ENCODE measurements at places on chromosomes 4 and X.

GRCh38 chr4:182400081-182400480, 156.9 kb downstream of the TENM3 start:
- DNase-seq: no peak

GRCh38 chrX:1874416-1874815, 259.6 kb downstream of the ASMT start:
- DNase-seq: no peak

GRCh38 chr4:143389579-143390195, 53.0 kb downstream of the GAB1 start:
- no peak for DNase-seq

- no peak for DNase-seq
Measured at GRCh38 chr4:128582427-128582870, 227.1 kb upstream of the JADE1 start.

GRCh38 chr4:158811216-158811540, 42.4 kb downstream of the FNIP2 start:
- no peak for DNase-seq

DNA sequence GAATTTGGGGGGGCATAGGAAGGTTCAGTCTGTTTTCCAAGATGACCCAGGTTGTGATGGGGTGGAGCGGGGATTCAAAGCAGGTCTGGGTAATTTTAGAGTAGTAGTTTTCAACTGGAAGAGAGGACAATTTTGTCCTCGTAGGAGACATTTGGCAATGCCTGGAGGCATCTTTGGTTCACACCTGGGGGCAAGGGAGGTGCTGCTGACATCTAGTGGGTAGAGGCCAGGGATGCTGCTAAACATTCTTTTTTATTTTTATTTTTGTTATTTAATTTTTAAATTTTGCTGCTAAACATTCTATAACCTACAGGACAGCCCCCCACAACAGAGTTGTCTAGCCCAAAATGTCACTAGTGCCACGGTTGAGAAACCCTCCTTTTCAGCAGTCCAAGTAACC, 1.9 kb downstream of the RAB9A start:
- DNase-seq: no peak

GRCh38 chr4:121069430-121069829, 2.9 kb downstream of the NDNF start:
- DNase-seq: no peak

DNA sequence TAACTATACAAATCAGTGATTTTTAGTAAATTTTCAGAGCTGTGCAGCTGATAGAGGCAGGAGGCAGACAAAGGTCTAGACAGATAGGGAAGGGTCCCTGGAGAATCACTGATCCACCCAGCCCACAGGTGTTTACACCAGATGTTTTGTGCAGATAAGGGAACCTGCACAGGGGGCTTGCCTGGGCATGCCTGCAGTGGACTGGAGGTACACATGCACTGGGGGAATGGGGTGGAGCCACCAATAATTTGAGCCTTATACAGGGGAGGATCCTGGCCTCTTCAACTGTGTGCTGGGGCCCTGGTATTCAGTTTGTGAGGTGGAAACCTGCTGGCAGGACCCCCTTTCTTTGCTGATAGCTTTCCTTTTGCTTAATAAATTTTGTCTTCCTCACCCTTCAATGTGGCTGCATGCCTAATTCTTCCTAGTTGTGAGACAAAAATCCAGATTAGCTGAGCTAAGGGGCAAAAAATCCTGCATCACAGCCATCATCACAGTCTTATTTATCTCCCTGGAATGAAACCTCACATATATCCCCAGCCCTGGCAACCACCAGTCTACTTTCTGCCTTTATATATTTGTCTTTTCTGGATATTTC, 102.8 kb downstream of the KDM6A start:
- DNase-seq: no peak

GRCh38 chrX:107547621-107548020, 80.7 kb upstream of the PRPS1 start:
- DNase-seq: no peak

DNA sequence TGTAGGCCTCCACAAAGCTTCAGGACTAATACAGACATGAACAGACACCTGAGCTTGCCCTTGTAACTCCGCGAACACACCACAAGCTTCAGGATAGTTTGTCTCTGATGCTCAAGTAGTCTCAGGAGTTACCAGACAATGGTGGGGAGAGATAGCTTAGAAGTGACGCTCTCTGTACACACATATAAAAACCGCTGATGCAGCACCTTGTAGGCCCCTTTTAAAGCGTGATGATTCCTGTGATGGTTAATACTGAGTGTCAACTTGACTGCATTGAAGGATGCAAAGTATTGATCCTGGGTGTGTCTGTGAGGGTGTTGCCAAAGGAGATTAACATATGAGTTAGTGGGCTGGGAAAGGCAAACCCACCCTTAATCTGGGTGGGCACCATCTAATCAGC, 78.7 kb downstream of the MAGED4 start:
- DNase-seq: no peak

- no peak for DNase-seq
Measured at GRCh38 chr4:20658456-20658855, 41.8 kb upstream of the PACRGL start.

GRCh38 chr4:75391489-75392166, 122.6 kb downstream of the RCHY1 start:
- DNase-seq: no peak

GRCh38 chr4:61921920-61922319, 721.8 kb downstream of the ADGRL3 start:
- no peak for DNase-seq

GRCh38 chr4:101014417-101014816, 332.9 kb downstream of the PPP3CA start:
- DNase-seq: no peak

GRCh38 chr4:663438-664428, 10.3 kb downstream of the ATP5ME start:
- DNase-seq: peak; percentile 66

DNA sequence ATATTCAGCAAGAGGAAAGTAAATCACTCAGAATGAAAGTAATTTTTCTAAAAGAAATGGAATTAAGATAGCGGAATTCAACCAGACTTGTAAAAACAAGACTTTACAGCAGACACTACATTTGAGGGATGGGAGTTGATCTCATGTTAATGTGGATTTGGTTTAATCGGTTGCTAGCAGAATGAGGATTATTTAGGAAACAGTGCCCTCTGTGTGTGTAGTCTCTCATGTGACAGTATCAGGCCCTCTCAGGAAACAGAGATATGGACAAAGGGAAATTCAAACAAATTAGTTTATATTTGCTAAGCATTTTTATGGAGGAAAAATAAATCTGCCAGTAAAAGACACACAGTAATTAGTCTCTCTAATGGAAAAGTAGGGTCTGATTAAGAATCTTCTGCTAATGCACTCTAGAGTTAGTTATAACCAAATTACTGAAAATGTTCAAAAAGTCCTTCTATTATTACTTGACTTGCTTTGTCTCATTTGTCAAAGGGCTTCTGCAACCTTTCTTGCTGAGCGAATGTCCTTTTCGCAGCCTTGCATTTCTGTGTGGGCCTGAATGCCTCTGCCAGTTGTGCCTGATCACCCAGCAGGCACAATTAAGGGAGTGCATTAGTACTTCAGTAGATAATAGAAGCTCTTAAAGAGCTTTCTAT, 1282.3 kb upstream of the TENM3 start:
- no peak for DNase-seq

DNA sequence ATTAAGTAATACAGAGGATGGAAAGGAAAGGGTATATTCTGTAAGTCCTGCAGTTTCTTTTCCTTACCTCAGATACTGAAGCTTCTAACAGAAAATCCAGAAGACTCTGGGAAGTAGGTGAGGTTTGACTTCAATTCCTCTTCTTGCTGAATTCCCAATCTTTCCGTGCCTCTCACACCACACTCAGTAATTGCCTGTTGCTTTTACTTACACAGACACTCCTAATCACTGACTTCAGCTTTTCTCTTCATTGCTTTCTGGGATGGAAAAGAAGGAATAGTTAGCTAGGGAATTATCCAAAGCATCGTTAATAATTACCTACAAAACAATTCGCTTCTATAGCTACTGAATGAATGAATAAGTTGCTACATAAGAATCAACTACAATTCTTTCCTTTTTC, 163.6 kb downstream of the FBXO8 start:
- no peak for DNase-seq

GRCh38 chrX:55119712-55120111, 30.9 kb downstream of the PAGE2 start:
- DNase-seq: no peak

DNA sequence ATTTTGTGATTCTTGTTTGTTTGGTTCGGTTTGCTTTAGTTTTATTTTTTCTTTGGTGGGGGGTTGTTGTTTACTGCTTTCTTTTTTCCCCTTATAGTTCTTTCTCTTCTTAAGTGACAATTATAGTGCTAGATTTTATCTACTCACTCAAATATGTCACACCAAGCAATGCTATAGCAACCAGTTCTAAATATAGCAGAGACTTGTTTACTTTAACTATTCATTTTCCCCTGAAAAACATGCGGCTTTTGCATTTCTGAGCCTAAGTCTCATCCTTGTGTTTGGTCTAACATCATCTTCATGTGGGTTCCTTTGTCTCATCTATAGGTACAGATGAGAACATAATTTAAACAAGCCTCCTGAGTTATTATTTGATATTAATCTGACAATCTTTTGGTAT, 676.6 kb downstream of the FAT4 start:
- DNase-seq: no peak

DNA sequence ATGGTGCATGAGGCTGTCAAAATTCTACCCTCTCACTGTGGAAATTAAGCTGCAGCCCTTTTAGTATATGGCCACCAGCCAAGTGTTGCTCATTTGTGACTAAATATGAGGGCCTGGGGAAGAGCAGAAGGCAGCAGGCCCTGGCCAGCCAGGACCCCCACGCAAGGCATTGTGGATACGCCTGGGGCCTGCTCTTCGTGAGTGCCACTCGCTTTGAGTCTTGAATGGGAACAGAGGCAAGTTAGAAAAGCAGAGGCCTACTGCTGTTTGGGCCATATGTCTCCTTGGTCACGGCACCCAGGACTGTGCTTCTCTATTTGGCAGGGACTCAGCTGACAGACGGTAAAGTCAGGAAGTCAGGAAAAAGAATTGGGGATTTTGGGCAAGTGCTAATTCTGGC, 10.9 kb downstream of the RTL5 start:
- DNase-seq: no peak

- no peak for DNase-seq
Measured at GRCh38 chr4:154622598-154622997, 10.1 kb upstream of the FGG start.

- no peak for DNase-seq
Measured at GRCh38 chr4:166277853-166278252, 404.8 kb downstream of the TLL1 start.

GRCh38 chr4:89898304-89898716, 3.7 kb downstream of the MMRN1 start:
- DNase-seq: no peak

GRCh38 chrX:54758114-54759055, 39.7 kb downstream of the ITIH6 start:
- DNase-seq: no peak

GRCh38 chr4:159455675-159456237, 352.9 kb downstream of the RAPGEF2 start:
- DNase-seq: no peak

DNA sequence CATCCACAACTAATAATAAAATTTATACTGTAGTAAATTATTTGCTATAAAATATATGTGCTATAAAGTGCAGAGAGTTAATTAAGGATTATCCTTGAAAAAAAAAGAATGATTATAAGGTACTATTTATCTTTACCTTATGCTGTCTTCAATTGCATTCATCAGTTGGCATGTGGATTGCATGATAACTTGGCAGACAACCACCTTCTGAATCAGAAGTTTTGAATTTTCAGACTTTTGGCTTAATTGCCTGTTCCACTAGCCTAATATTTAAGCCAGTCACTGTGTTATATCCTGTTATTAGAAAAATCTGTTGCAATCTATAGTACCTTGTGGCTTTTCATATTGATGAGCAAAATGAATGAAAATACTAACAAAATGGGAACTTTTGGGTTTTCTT, 1040.3 kb upstream of the PCDH10 start:
- DNase-seq: no peak

DNA sequence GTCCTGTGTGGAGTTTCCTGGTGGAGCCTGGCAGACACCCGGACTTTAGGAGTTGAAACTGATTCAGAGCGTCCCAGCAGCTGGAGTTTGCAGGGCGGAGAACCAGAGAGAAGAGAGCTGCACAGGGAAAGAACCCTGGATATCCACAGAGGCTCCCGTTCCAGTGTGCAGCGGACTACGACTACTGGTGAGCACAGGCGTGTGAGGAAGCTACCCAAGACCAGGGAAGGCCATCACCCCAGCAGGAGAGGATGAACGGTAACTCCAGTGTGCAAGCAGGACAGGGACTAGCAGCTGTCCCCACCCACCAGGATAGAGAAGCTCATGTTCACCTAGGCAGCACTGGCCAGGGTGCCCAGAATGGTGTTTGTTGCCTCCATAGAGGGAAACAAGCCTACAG, 2.3 kb downstream of the LAGE3 start:
- DNase-seq: no peak

DNA sequence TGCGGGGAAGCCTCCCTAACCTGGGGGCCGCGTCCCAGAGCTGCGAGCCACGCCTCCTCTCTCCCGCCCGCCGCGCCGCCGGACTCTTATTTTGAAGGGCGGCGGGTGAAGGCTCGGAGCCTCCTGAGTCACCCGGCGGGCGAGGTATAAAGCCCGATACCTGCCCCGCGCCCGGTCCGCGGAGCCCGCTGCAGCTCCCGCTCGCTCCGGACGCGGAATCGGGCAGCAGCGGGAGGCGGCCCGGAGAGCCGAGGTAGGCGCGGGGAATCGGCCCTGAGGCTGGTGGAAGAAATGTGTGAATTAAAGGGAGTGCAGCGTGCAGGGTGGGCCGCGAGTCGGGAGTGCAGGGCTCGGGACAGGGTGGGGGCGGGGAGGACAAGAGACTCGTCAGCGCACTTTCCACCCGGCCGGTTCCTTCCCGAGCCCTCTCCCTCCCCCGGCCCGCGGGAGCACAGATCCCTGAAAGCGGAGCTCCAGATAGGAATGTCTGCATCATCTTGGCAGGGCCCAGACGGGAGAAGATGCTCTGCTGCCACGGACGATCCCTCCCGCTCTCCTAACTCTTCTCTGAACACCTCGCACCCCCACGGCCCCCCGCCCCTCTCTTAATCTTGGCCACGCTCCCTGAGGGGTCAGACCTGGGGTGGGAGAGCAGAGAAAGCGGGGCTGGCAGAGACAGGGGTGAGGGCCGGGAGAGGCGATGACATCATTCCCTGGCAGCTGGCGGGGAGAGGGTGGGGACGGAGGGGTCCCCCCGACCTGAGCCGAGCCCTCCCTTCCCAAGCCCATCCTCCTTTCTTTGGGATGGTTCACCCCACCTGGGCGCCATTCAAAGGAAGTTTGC, 177.9 kb downstream of the CBR4 start:
- DNase-seq: peak; percentile 79

DNA sequence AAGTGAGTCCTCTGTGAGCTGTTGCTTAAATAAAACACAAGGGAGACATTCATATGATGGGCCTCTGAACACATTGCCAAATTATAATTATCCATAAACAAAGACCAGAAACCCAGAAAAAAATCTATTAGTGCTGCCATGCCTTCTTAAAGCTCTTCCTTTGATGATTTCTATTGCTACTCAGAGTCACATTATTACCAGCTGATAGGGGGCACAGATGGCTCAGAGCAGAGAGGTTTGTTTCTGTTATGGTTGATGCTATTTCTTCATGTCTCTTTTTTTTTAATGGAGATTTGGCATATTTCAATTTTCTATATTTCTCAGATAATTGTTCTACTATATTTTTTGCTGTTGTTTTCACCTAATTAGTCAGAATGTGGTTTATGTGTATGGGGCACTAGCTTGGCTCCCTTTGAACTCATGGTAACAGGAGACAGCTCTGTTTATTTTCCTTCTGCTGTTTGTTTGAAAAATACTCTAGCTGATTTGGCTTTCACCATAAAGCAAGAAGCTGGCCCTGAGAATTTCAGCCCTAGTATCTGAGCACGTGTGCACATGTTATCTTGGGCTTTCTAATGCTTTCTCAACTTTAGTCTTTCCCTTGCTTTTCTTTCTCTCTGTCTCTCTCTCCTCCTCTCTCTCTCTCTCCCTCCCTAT, 568.8 kb downstream of the PPARGC1A start:
- DNase-seq: no peak

Data from right lobe of liver (tissue), 6 donors.